T-helper 2 cell (primary cell): ENCODE measurements at places on chromosomes 13 and 19.

- DNase-seq, result no peak
Measured at GRCh38 chr19:47099576-47100050, 14.0 kb downstream of the ZC3H4 start.

DNA sequence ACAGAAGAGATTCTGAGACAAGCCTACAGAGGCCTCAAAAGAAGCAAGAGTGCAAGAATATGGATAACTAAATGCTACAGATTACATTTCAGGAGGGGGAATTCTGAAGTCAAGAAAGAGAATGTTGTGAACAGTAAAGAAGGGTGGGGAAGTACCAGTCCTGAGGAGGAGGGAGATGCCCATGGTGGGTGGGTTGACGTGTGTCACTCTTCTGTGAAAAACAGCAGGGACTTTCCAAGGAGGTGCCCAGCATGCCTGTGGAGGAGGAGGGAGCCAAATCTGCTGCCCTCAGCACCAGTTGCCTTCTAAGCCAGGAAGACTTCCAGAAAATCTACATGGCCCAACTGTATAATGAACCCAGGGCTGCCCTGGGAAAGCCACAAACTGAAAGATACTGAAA, 87.7 kb downstream of the SGCG start:
- DNase-seq, result no peak

- DNase-seq, result no peak
Measured at GRCh38 chr19:3555653-3556422, 1.5 kb downstream of the MFSD12 start.

DNA sequence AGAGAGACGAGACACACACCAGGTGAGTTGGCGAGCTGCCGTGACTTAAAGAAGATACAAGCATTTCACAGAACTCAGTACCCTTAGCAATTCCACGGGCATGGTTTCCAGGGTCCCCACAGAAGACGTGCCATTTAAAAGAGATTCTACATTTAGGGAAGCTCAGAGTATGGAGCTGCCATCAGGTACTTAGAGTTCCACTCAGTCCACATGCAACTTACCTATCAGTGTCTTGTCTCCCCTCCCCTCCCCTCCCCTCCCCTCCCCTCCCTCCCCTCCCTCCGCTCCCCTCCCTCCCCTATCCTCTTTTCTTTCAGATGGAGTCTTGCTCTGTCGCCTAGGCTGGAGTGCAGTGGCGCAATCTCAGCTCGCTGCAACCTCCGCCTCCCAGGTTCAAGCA, 12.2 kb downstream of the ZNF30 start:
- DNase-seq, result no peak
